A549 treated with GW870086 at 1 μM for 4 hours (cell line): ENCODE measurements at places on chromosomes 5 and 9. TPM values are rescaled to one million over a fixed set of nuclear protein-coding genes. Genes with fewer than 3 reads are reported as not detected.

TXNDC8 gene
- total RNA-seq = not detected in 5 replicates

HTR1A gene
- not detected in 5 replicates for total RNA-seq

CD72 gene
- 0.06 to 0.31 TPM (median 0.14 TPM) in 4 of 5 replicates, not detected in the other for total RNA-seq

ANAPC2 gene
- 25.3 to 36.9 TPM (median 34.6 TPM) in 5 replicates for total RNA-seq

PCDHA9 gene
- 0.02 to 0.07 TPM in 2 of 5 replicates, not detected in the others for total RNA-seq

CTNNAL1 gene
- total RNA-seq = 48.2 to 56.6 TPM (median 54.1 TPM) in 5 replicates

PAEP gene
- total RNA-seq = 0.41 to 0.47 TPM (median 0.45 TPM) in 4 of 5 replicates, not detected in the other

SGCD gene
- 4.1 to 6.2 TPM (median 4.3 TPM) in 5 replicates for total RNA-seq

PTGES2 gene
- total RNA-seq = 67.6 to 98.4 TPM (median 91.8 TPM) in 5 replicates

CIZ1 gene
- 69.8 to 91.7 TPM (median 80.7 TPM) in 5 replicates for total RNA-seq

IFNA10 gene
- not detected in 5 replicates for total RNA-seq

MPDZ gene
- 8.9 to 13.0 TPM (median 11.7 TPM) in 5 replicates for total RNA-seq

MUSK gene
- total RNA-seq = not detected in 5 replicates

SMIM33 gene
- total RNA-seq = not detected in 5 replicates

F2RL1 gene
- 220 to 283 TPM (median 272 TPM) in 5 replicates for total RNA-seq

SOX30 gene
- 0.07 to 0.10 TPM in 2 of 5 replicates, not detected in the others for total RNA-seq

UNC13B gene
- total RNA-seq = 8.6 to 11.2 TPM (median 10.1 TPM) in 5 replicates

TMEM171 gene
- 3.9 to 7.8 TPM (median 6.6 TPM) in 5 replicates for total RNA-seq

IL4 gene
- not detected in 5 replicates for total RNA-seq

PCDHGA9 gene
- 0.05 to 0.10 TPM (median 0.07 TPM) in 4 of 5 replicates, not detected in the other for total RNA-seq

ANKRD31 gene
- total RNA-seq = 0.02 to 0.08 TPM (median 0.06 TPM) in 5 replicates

NOXA1 gene
- 0.91 to 2.0 TPM (median 1.3 TPM) in 5 replicates for total RNA-seq

C9orf153 gene
- total RNA-seq = 0.08 to 0.65 TPM (median 0.17 TPM) in 3 of 5 replicates, not detected in the others

ROPN1L gene
- total RNA-seq = 2.0 to 2.9 TPM (median 2.3 TPM) in 5 replicates

TMEM174 gene
- not detected in 5 replicates for total RNA-seq

IFNK gene
- not detected in 5 replicates for total RNA-seq

ARID3C gene
- 0.15 to 0.41 TPM (median 0.21 TPM) in 4 of 5 replicates, not detected in the other for total RNA-seq

CFAP90 gene
- 0.37 to 0.84 TPM (median 0.53 TPM) in 5 replicates for total RNA-seq

GCNT4 gene
- 0.29 to 0.37 TPM (median 0.31 TPM) in 5 replicates for total RNA-seq

S100Z gene
- not detected in 5 replicates for total RNA-seq

ADAMTS2 gene
- 0.05 to 0.16 TPM (median 0.12 TPM) in 4 of 5 replicates, not detected in the other for total RNA-seq
